ENCODE measurements at places on chromosomes 7 and 10. TPM values are rescaled to one million over a fixed set of nuclear protein-coding genes. Genes with fewer than 3 reads are reported as not detected.

The LRIT2 gene
- total RNA-seq = not detected

The SH2D4B gene
- total RNA-seq = under 0.01 TPM

The MARVELD1 gene
- 2.4 TPM for total RNA-seq

The MRLN gene
- total RNA-seq = not detected

The LIPK gene
- 0.21 TPM for total RNA-seq

The LYZL1 gene
- not detected for total RNA-seq

The ITPRID1 gene
- not detected for total RNA-seq

The WNT2 gene
- not detected for total RNA-seq

The ERVW-1 gene
- not detected for total RNA-seq

The HIF1AN gene
- 10.6 TPM for total RNA-seq

The NRP1 gene
- 15.0 TPM for total RNA-seq

The GRM8 gene
- not detected for total RNA-seq

The TMEM176B gene
- not detected for total RNA-seq

The MRPL32 gene
- 58.8 TPM for total RNA-seq

The GCC1 gene
- 75.1 TPM for total RNA-seq

The FAM221A gene
- total RNA-seq = 4.4 TPM

The WDR86 gene
- total RNA-seq = not detected

The CASTOR2 gene
- total RNA-seq = 2.4 TPM

The ZNF853 gene
- 0.43 TPM for total RNA-seq

The ADIRF gene
- 63.6 TPM for total RNA-seq

The TRIM50 gene
- not detected for total RNA-seq

The MEOX2 gene
- total RNA-seq = not detected

The HEPACAM2 gene
- total RNA-seq = not detected

The EIF5AL1 gene
- total RNA-seq = 0.34 TPM

The CTAGE15 gene
- 1.0 TPM for total RNA-seq

Measured in nasal cavity respiratory epithelium epithelial cell of viscerocranial mucosa (primary cell).